ENCODE measurements at places on chromosomes 12 and 14.
A peak's percentile ranks its signal among the peaks of the same experiment; 100 is the strongest.

GRCh38 chr12:96020314-96021003 lies 14.9 kb downstream of the LTA4H start:
- DNase-seq: no peak

DNA sequence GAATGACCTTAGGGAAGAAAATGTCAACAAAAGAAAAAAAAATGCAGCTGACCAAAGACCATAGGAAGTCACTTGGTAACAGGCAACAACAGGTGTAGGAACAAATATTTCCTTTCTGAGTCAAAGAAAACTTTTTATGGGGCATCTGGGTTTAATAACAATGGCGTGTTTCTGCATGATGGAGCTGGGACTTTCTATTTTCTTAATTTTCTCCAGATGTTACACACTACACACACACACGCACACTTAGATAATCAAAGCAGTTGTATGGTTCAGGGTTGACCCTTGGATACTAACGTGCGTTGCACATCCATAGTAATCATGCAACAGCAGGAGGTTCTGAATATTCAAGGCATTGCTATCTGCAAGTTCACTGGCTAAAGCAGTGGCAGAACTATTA lies 47.9 kb upstream of the NTF3 start:
- no peak for DNase-seq

DNA sequence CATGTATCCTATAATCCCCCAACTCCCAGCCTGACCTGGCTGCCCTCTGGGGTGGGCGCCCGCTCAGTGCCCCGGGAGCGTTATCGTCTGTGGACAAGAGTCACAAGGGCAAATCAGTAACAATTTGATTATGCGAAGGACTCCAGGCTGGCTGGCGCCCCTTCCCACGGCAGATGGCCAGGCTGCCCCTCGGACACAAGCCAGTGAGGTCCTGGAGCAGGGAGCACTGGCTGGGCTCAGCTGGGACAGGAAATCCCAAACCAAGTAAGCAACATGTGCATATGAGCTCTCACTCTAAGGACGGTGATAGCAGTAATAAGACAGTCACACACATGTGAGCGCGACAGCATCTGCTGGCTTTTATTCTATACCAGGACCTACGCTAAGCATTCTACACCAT lies 59.3 kb upstream of the FAM222A start:
- DNase-seq: no peak

GRCh38 chr12:118237908-118238307 lies 102.0 kb downstream of the PEBP1 start:
- no peak for DNase-seq

DNA sequence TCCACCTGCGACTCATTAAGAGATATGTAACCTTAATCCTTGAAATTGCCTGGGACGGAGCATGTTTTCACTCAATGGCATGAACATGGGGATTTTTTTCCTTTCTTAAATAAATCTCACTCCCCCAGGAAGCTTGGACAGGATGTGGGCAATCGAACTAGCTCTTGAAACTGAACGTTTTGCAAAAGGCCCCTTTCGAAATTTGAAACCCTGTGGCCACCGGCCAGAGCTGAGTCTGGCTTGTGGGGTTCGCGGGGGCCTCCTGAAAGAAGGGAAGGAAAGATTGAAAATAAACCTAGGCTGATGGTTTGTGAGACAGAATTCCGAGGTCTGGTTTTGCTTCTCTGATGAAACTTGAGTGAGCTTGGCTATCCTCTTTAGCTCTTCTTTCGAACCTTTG lies 101.4 kb upstream of the RTL1 start:
- no peak for DNase-seq

- no peak for DNase-seq
These were observed 33.4 kb downstream of the ELK3 start for GRCh38 chr12:96227365-96228106.

- DNase-seq: no peak
These were observed 37.1 kb upstream of the LTBP2 start for GRCh38 chr14:74649167-74649566.

GRCh38 chr14:89270439-89271227 lies 146.4 kb downstream of the FOXN3 start:
- DNase-seq: peak; percentile 83

- DNase-seq: no peak
These were observed 7.5 kb upstream of the FOXG1 start for GRCh38 chr14:28758885-28759652.

DNA sequence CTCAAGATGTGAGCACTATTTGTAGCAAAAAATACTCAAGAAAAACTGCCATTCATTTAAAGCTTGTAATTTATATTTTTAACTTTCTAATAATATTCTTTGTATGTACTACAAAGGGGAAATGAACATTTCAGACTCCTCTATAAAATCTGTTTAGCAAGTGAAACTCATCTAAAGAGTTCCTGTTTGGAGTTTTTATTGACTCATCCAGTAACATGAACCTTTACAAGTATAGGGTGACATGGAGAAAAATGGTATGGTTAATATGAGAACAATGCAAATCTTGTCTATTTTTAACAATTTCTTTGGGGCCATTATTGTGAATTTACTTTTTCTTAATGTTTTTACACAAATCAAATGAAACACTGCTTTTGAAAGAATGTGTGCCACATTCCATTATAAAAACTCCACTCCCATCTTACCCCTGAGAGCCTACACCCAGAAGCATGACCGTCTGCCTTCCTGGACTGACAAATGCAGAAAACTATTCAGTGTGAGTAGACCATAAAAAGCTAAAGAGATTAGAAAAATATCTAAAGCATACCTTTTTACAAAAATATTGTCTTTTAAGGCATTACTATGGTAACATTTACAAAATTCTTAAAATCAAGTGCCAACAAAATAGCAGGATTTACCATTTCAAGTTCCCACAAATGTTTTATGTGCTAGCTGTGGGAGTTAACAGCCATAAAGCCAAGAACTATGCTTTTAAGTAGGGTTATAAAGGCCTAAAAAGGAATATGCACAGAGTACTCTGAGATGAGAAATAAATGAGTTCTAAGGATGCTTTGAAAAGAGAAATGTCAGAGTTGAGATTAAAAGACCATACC lies 144.0 kb downstream of the ADAMTS20 start:
- no peak for DNase-seq

DNA sequence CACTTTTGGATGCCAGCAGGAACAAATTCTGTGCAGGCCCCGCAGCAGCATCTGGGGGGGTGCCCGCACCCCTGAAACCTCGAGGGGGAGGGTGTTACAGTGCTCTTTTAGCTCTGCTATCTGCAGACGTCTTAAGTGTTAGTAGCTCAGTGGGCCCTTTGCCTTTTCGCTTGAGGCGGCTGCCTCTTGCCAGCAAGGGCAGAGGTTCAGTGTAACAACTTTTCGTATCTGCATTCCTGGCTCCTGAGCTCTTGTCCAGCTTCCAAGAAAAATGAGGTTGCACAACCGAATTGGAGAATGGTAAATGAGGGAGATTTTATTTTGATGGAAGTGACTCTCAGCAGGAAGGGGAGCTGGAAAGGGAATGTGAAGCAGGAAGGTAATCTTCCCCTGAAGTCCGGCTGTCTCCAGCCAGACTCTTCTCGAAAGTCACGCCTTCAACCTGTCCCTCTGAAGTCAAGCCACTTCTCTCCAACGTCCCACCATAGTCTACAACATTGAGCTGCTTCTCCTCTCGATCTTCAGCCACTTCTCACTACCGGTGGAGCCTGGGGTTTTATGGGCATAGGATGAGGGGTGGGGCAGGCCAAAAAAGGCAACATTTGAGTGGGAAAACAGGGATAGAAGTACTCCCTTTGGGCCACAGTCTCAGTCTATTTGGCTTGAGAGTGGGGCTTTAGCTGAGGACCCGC lies 17.8 kb downstream of the TAS2R50 start:
- DNase-seq: no peak

GRCh38 chr14:79467835-79468234 lies 743.5 kb downstream of the DIO2 start:
- peak; percentile 33 for DNase-seq

DNA sequence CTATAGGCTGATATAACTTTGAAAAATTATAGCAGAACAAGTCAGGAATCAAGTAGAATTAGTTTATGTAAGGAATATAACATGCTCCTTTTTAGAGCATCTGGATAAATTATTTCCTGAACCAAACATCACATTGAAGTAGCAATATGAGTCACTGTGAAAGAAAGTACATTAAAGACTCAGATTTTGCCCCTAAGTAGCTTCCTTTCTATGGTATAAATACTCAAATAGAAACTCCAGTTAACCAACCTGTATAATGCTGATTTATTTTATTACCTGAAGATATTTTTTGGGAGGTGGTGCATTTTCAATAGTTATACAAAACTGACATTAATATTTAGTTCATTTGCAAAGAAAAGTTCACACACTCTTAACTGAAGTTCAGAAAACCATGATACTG lies 312.1 kb downstream of the ITPR2 start:
- DNase-seq: no peak

- DNase-seq: no peak
These were observed 92.7 kb downstream of the DIP2B start for GRCh38 chr12:50597200-50598195.

DNA sequence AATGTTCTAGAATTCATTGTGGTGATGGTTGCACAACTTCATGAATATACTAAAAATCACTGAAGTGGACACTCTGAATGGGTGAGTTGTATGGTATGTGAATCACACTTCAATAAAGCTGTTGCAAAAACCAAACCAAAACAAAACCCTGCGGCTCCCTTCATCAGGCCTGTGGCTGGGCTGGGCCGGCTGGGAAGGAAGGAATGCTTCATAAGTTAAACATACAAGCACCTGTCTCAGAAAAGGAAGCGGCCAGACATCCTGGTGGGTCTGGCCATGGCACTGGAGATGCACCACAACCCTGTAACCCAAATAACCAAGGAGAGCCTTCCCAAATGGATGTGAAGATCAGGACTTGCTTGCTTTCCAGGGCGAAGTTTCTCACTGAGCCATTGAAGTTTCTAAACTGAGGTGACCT lies 34.9 kb downstream of the TTC7B start:
- no peak for DNase-seq

- DNase-seq: no peak
These were observed 4.5 kb upstream of the HECTD4 start for GRCh38 chr12:112386726-112387125.

- no peak for DNase-seq
These were observed 132.9 kb upstream of the DIO3 start for GRCh38 chr14:101428409-101428808.

DNA sequence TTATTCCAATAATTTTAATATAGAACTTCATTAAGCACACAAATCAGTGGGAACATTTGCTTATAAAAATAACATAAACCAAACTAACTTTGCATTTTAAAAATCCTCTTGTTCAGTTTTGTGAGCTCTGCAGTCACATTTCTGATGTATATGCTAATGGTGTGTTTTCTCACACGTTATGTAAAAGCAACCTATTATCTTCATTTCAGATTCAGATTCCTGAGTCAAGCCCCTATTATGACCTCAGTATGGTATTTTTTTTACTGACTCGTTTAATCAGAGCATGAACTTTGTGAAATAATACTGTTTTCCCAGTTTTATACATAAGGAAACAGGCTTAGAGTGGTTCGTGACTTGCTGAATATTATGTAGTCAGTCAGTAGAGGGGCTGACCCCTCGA lies 394.0 kb downstream of the TMEM117 start:
- no peak for DNase-seq

GRCh38 chr14:75542588-75543091 lies 20.4 kb downstream of the BATF start:
- DNase-seq: peak; percentile 50

DNA sequence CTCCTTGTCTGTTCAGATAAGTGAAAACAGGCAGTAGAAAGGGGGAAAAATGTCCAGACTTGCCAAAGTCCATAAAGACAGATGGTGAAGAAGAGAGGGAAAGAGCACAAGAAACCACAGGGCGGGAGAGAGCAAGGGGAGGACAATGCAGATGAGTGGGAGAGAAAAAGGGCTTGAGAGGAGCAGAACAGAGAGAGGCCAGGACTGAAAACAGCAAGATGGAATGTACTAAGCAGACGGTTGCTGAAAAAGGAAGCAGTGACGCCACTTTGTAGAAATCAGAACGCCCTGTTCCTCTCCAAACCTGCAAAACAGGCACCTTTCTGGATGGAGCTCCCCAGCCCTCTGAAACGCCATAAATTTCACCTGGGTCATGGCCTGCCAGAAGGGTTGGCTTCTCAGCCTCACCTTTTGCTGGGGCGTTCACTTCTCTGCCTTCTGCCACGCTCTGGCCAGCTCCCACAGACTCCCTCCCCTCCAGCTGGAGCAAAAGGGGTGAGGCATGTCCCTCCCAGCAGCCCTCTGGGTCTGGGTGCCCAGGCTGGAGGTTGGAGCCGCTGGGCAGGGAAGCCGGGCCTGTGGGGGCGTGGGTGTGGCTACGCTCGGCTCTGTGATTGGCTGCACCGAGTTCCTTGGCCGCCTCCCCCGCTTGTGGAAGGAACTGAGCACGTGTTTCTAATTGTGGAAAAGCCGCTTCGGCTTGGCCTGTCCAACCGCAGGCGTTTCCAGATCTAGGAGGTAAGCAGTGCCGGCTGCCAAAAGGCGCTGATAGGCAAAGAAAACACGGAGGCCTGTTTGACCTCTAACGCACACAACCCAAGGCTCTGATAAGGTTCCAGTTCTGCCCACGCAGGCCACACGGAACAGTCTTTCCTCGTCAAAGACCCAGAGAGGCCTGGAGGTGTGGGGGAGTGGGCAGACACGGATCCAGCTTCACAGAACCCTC lies 29.3 kb downstream of the SLC7A8 start:
- DNase-seq: peak; percentile 93

DNA sequence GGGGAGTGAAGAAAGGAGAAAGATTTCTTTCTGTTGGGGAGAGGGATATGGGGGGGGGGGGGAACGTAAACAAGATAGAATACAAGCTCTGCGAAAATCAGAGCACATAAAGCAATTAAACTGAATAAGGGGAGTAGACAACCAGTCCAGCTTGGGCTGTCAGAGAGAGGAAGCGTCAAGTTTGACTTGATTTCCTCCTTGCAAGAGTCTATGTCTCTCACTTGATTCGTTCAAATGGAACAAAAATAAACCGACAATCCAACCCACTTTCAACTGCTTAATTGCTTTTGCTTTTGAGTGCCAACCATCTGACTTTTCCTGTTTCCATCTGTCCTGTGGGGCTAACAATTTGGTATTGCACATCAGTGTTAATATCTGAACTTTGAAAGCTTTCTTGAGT lies 942 bp downstream of the SYT1 start:
- no peak for DNase-seq

- DNase-seq: no peak
These were observed 436.3 kb downstream of the VRK1 start for GRCh38 chr14:97233319-97233985.

DNA sequence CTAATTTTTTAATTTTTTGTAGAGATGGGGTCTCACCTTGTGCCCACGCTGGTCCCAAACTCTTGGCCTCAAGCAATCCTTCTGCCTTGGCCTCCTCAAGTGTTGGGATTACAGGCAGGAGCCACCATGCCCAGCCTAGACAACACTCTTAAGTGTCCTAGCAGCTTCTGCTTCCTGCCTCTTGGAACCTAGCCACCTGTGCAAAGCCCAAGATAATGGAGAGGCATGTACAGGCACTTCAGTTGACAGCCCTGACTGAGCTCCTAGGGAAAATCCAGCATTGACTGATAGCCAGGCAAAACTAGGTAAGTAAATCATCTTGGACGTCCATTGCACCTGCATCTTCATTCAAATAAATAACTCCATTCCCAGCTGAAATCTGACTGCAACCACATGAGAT lies 15.5 kb downstream of the COX14 start:
- DNase-seq: no peak
